ENCODE measurements at places on chromosomes 5 and 9. TPM values are rescaled to one million over a fixed set of nuclear protein-coding genes. Genes with fewer than 3 reads are reported as not detected.

DNA sequence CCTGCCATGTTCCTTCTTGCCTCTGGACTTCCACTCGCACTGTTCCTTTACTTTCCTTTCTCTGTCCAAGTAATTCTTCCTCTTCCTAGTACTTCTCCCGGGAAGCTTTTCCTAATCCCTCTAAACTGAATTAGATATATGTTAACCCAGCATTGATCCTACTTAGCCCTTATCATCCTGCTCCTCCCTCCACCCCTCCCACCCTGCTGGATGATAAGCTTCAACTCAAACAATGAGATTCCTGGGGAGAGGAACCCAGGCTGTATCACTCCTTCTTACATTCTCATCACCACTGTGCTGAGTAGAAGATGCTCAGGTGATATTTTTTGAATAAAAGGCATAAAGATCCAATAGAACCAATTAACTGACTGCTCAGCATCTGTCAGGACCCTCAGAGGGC lies 45.7 kb downstream of the CDK5RAP2 start:
- no peak for DNase-seq

DNA sequence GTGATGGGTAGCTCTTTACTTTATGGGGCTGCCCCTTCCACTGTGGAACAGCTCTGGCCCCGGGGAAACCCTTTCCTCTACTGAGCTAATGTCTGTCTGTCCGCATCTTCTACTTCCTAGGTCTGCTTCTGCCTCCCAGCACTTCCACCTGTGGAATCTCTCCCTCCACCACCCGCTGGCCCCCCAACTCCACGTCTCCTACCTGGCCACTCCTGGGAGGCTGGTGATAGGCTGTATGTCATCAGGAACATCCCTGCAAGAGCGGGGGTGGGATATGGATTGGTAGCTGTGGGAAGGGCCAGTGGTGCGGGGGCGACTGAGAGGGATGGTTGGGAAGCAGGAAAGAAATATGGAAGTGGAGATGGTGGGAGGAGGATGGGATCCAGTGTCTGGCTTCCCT lies 9.2 kb downstream of the ALAD start:
- DNase-seq, result no peak

- no peak for DNase-seq
Measured at GRCh38 chr9:136198605-136199083, 6.3 kb downstream of the LHX3 start.

Gene IL3
- not detected for total RNA-seq

Gene PCDHGB1
- total RNA-seq, result 3.2 TPM

Gene NDOR1
- total RNA-seq, result 5.9 TPM

Gene MARCOL
- not detected for total RNA-seq

- peak; percentile 62 for DNase-seq
Measured at GRCh38 chr5:61275841-61276240, 56.2 kb upstream of the ZSWIM6 start.

Gene SLC36A3
- not detected for total RNA-seq

- no peak for DNase-seq
Measured at GRCh38 chr9:81661339-81661738, 28.0 kb downstream of the TLE1 start.

DNA sequence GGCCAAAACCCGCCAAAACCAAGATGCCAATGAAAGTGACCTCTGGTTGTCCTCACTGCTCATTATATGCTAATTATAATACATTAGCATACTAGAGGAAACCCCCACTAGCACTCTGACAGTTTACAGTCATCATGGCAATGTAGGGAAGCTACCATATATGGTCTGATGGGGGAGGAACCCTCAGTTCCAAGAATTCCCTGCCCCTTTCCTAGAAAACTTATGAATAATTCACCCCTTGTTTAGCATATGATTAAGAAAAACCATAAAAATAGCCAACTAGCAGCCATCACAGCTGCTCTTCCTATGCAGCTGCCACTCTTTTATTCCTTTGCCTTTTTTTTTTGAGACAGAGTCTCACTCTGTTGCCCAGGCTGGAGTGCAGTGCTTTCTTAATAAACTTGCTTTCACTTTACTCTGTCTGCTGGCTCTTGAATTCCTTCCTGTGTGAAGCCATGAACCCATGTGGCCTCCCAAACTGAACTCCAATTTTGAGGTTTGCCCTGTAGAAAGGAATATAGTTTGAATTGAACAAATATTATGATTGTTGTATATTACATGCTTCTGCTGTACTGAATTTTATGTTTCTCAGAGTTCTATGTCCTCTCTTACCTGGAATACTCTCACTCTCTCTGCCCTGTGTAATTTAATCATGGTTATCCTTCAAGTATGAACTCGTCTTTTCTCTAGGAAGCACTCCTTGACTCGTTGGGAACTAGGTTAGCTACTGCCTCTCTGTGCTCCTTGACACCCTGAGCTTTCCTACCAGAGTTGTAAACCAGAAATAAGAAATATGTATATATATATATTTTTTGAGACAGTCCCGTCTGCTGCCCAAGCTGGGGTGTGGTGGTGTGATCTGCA lies 59.8 kb downstream of the KIAA1958 start:
- DNase-seq, result no peak

Gene PRDM9
- total RNA-seq, result not detected

- DNase-seq, result no peak
Measured at GRCh38 chr5:96984506-96985192, 48.8 kb downstream of the LNPEP start.

GRCh38 chr5:151159649-151160373 lies 2.2 kb upstream of the ANXA6 start:
- DNase-seq, result no peak

DNA sequence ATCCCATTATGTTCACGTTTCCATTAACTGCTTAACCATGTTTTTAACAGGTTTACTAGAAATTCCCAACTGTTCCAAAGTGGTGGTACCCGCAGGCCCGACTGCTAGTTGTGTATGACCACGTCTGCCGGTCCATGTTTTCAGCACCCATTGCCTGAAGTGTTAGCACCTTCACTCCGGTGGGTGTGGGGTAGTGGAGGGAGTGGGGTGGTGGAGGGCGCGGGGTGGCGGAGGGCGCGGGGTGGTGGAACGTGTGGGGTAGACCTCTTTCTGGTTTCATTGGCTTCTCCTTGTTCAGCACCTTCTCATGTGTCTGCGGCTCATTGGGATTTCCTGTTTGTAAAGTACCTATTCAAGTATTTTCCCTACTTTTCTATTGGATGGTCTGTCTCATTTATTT lies 37.7 kb downstream of the TPPP start:
- DNase-seq, result no peak

- DNase-seq, result peak; percentile 37
Measured at GRCh38 chr5:109191153-109191558, 218.6 kb downstream of the PJA2 start.

- DNase-seq, result no peak
Measured at GRCh38 chr5:174325431-174325830, 279.9 kb downstream of the NSG2 start.

Gene PLCXD3
- 39.6 TPM for total RNA-seq

DNA sequence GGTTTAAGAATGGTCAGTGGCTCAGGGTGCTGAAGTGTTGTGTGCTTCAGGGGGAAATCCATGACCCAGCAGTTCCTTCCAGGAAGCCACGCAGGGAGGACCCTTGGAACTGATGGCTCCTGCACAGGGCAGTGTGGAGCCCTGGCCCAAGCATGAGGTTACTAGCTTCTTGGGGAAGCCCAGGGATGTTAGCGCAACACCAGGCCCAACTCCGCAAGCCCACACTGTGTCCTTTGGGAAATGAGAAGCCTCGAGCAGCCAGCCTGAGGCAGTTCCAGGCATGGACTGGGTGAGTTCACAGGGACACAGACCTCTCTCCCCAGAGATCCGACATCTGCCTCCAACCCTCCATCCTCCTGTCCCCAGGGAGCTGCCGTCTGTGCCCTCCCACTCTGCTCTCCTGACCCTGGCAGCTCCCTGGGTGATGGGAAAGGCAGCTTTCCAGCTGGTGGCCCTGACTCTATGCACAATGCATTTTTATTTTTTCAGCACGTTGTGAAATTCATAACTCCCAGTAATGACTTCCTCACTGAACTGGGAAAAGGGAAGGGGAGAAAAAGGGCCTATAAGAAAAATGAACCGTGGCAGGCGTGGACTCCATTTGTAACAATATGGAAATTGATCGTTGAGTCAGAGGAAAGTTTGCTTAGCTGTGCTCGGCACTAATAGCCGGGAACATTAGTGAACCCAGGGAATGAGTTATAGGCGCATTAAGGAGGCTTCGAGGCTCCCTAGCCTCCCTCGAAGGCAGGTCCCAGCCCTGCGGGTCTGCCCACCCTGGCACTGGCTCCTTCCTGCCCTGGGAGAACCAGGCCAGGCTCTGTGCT lies 34.1 kb downstream of the LMX1B start:
- DNase-seq, result no peak

Gene GLIPR2
- total RNA-seq, result 14.7 TPM

- no peak for DNase-seq
Measured at GRCh38 chr5:28903643-28904042, 1865.3 kb upstream of the CDH9 start.

- DNase-seq, result no peak
Measured at GRCh38 chr5:152631221-152631620, 226.1 kb upstream of the NMUR2 start.

Gene NSG2
- not detected for total RNA-seq

- no peak for DNase-seq
Measured at GRCh38 chr5:103915081-103915480, 352.5 kb upstream of the NUDT12 start.

GRCh38 chr9:88745276-88746001 lies 210.5 kb downstream of the NXNL2 start:
- DNase-seq, result no peak

Gene DTWD2
- 10.5 TPM for total RNA-seq

Data from left cardiac atrium (tissue), 4 donors.